NCI-H1417 (cell line): ENCODE measurements at places on chromosomes 11 and 22.
A peak's percentile ranks its signal among the peaks of the same experiment; 100 is the strongest.

- peak; percentile 37 for DNase-seq
Observed at GRCh38 chr11:126766440-126766839, 234.1 kb downstream of the KIRREL3 start.

GRCh38 chr11:75633409-75634066 is 35.3 kb downstream of the MAP6 start:
- DNase-seq = no peak

DNA sequence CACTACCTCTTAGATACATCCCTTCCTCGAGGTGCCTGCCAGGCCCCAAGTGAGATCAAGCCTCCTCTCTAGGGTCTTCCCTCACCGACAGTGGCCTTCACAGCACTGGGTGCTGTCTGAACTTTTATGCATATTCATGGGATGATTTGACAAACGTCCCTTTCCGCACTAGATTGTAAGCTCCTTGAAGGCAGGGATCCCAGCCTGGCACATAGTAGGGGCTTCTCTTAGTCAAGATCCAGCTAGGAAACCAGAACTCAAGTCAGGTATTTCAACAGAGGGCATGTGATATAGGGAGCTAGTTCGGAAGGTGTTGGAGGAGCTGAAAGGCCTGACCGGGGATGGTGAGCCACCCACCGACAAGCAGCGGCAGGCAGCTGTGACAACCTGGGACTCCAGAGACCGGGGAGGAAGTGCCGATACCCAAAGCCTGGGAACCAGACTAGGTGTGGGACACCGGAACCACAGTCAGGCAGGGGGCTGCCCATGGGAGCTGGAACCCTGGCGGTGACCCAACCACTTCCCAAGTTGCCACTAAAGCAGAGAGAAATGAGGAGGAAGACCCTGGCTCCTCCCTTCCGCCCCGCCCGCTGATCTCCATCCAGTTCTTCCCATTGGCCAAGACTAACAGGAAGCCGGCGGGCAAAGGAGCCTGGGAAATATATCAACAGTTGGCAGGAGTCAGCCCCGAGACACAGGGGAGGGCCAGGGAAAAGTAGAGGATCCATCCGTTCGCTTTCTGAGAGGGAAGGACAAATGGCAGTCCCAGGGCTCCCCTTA is 39.8 kb upstream of the CD82 start:
- DNase-seq = no peak

DNA sequence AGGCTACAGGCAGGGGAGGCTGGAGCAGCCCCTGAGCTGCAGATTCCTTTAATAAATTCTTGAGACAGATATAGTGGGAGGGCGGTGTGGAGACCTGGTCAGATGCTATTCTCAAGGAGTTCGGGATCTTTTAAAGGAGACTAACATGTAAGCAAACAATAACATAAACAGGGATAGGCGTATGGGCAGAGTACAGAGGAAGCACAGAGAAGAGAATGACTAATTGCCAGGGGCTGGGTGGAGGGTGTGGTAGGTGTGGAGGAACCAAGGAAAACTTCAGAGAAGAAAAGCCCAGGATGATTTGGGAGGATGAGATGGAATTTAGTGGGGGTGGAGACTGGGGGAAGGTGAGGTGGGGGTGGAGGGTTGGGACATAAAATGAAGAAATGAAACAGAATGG is 9.7 kb upstream of the HEPHL1 start:
- DNase-seq = no peak

DNA sequence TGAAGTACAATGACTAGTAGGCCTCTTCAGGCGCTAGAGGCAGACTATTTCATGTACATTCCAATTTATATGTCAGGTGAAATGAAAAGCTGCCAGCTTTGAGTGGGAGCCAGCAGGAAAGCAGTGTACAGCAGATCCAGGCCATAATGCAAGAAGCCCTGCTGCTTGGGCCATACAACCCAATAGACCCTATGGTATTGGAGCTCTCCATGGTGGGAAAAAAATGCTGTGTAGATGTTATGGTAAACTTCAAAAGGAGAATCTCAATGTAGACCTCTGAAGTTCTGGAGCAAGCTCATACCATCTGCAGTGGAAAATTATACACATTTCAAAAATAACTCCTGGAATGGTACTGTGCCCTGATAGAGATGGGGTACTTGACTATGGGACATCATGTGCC is 71.5 kb upstream of the CD82 start:
- no peak for DNase-seq

DNA sequence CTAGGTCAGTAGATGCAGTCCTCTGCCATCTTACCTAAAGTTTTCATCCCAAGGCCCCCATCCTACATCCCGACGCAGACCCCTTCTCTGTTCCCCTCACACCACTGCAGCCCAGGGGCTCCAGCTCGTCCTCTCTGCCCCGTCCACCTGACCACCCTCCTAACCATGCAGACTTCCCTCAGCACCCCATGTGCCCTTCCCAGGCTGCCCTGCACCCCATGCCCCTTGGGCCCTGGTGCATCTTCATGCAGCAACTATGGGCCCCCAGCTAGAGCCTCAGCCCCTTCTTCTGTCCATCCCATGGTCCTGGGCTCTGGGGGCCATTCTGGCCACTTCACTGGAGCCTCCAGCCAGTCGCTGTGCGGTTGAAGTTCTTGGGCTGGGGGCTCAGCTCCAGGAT is 2.9 kb downstream of the PRR33 start:
- no peak for DNase-seq

- no peak for DNase-seq
Observed at GRCh38 chr11:58060939-58061672, 30.4 kb downstream of the OR6Q1 start.

DNA sequence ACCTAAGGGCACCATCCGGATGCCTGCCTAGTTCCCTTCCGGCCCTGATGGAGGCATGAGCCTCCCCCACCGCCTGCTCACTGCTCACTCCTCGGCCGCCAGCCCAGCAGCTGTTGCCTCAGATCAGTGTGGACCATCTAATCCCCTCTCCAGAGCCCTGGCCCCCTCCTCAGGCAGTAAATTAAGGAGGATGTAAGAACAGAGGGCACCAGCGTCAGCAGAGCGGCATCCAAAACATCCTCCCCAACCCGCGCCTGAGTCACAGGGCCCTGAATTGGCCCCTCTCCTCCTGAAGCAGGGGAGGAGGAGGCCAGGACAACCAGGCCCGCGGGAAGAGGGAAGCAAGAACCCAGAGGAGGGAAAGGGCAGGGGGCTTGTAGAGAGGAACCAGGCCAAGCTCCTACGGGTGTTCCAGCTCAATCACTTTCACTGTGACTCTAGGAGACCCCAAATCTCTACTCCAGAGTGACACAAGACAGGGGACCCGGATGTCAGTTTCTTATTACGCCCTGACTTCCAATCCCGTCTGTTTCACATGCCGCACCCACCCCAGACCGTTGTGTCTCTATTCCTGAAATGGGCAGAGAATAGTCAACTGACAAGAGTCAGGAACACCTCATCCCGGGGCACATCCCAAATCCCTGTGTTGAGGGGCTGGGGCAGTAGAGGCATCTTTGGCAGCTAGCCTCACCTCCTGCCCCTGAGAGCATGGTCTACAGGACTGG is 31.3 kb upstream of the MYOD1 start:
- no peak for DNase-seq

DNA sequence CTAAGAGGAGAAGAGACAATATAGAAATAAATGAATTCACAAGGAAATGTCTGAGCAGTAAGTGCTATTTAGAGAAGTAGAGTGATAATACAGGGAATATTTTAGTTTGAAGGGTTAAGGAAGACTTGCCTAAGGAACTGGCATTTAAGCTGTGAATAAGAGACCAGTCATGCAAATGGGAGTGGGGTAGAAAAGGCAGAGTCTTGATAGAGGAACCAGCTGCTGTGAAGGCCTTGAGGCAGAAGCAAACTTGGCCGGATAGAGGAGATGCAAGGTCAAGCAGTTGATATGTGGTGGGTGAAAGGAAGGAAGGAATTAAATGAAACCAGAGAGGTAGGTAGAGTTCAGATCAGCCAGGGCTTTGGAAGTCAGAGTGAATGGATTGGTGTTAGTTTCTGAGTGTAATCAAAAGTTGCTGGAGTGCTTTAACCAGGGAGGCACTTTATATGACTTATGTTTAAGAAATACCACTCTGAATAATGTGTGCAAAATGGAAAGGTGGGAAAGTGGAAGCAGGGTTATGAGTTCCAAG is 198.4 kb upstream of the SESN3 start:
- no peak for DNase-seq

DNA sequence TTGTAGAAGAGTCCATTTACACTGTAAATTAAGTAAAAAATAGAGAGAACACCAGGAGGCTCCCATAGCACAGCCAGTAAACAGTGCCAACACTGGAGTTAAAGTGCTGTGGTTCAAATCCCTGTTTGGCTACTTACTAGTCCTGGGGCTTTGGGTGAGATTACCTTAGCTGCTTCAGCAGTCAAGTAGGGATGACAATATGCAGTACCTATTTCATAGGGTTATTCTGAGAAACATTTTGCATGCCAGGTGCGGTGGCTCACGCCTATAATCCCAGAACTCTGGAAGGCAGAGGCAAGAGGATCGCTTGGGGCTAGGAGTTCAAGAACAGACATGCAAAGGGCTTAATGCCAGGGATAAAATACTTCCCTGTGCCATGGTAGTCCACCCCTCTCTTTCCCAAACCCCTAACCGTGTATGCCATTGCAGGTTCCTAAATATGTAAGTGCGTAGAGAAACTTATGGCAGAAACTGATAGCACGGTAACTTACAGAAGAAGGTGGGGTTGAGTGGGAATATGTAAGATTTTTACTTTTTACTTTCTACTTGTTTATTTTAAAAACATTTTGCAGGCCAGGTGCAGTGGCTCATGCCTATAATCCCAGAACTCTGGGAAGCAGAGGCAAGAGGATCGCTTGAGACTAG is 86.4 kb upstream of the PICALM start:
- DNase-seq = no peak

GRCh38 chr22:49541693-49542230 is 285.9 kb downstream of the BRD1 start:
- DNase-seq = no peak

DNA sequence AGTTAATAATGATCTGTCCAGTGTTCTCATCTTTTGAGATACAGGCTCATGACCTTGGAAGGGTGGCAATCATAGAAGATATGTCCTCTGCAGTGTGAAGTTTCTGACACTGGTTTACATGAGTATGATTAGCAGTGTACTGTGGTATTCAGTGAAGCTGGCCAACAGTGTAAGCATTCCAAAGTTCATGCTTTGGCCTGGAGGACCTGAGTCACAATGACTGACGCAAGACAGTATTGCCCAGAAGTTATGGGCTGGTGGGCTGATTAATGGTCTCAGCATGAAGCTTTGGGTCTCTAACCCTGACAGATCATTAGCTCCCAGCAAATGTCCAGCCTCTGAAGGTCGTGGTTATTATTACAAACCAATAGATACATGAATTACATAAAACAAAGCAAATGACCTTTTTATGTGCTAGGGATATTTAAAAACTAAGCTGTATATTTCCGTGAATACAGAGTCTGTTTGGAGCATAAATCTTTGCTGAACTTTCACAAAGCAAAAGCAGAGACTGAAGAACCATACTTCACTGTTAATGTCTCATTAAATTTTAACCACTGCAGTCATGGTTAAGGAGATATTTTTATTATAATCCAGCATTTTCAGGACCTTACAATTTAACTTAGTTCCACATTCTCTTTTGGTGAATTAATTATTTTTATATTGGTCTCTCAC is 28.3 kb upstream of the USP47 start:
- DNase-seq = no peak

GRCh38 chr11:48034926-48035871 is 54.8 kb downstream of the PTPRJ start:
- no peak for DNase-seq
